ENCODE measurements at places on chromosomes 3 and 15.

DNA sequence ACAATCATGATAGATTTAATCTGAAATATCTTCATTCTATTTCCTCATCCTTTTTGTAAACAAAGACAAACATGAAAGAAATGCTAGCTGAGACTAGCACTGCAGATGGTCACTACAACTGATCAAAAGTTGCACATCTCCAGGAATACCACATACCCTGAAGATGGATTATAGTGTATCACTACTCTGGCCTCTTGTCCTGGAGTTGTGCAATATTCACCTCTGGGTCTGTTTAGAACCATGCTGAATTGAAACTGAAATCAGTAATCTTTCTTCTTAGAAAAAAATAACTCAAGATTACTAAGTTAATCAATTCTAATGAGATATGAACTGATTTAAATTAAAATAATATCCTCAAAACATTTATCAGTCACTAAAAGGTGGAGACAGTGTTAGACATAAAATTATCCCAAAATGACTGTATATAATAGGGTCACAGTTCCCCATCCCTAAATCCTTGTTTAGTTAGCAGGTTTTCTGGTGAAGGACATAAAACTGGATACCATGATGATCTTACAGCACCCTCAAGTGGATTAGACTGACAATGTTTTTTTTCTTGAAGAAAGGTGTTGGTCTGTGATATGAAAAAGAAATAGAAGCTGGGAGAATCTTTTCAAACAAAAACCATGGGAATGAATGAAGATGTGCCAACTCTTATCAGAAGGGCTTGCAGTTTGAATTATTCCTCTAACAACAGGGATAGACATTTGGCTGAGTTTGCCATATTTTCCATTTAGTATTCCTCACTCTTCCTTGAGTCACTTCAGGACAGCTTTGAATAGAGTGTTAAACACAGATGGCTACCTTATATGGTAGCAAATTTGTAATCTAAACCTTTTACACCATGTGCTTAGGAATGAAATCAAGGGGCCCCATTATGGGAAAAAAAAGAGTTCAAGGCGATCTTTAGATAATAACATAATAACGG, 7.1 kb upstream of the TTC14 start:
- DNase-seq = no peak

GRCh38 chr15:79834495-79834894, 62.3 kb downstream of the MTHFS start:
- no peak for DNase-seq

DNA sequence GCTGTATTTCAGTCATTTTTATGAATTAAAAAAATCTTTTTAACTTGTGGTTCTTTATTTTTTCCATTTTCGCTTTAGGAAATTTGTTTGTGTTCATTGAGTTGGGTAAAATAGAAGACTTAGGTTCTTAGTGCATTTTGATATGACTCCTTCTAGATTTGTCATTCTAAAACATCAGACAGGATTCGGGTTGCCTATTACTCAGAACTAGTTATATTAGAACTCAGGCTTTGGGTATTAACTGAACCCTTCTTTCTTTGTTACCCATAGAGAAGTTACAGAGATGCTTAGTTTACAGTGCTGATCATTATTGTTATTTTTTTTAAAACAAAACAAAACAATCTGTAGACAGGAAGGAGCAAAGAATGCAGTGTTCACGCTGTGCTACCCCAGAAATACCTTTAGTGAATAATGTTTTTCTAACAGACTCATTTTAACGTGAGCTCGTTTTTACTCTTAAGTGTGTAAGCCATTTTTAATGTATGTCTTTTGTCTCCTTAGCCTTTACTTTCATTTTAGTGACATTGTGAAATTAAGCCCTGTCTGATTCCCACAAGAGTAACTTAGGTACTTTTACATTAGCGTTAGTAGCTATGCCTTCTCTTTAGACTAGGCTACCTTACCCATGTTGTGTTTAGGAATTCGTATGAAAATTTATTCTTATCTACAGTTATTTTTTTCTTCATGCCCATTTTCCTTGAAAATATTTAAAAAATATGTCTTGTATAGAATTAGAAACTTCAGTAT, 53.4 kb downstream of the CMC1 start:
- DNase-seq = no peak

- DNase-seq = no peak
Measured at GRCh38 chr15:63869371-63870042, 35.8 kb upstream of the HERC1 start.

DNA sequence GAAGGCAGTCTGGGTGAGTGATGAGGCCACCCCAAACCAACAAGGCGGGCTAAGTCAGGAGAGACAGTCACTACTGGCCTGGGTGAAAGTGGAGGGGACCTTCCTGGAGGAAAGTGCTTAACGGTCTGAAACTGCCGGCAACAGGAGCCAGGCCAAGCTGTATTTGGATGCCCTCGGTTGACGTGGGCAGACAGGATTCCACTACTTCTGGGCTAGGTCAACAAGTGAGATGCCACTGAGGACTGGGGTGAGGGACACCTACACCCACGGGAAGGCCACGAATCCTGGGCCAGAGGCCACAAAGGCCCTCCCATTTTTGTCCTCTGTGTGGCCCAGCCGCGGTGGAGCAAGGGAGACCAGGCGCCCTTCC, 12.3 kb downstream of the SPTBN5 start:
- DNase-seq = no peak

- DNase-seq = no peak
Measured at GRCh38 chr3:154642145-154642544, 212.2 kb upstream of the GPR149 start.

GRCh38 chr3:30356866-30357753, 249.3 kb upstream of the TGFBR2 start:
- no peak for DNase-seq

Data from activated effector memory CD4-positive, alpha-beta T cell treated with Interleukin-2 at 50 U/mL for 16 hours (primary cell).